ENCODE measurements at places on chromosomes 6 and 20.

GRCh38 chr6:52557389-52558265 lies 19.2 kb downstream of the TRAM2 start:
- no peak for DNase-seq

DNA sequence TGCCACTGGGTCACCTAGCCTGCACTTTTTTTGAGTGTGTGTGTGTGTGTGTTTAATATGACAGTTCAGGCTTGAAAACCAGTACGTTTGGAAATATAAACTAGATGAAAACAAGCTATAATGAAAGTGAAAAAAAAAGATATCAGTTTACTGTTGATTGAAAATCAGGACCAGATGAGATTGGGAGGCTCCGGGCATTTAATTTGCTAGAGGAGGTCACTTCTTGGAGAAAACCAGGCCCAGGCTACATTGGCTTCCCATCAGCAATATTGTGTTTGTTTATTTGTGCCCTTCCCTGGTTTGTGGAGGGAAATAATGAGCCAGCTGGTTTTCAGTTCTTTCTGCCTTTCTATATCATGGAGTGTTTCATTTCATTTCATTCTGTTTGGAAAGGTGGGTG lies 246.6 kb upstream of the JAG1 start:
- DNase-seq, result no peak

GRCh38 chr6:128156321-128157111 lies 255.7 kb upstream of the THEMIS start:
- no peak for DNase-seq

DNA sequence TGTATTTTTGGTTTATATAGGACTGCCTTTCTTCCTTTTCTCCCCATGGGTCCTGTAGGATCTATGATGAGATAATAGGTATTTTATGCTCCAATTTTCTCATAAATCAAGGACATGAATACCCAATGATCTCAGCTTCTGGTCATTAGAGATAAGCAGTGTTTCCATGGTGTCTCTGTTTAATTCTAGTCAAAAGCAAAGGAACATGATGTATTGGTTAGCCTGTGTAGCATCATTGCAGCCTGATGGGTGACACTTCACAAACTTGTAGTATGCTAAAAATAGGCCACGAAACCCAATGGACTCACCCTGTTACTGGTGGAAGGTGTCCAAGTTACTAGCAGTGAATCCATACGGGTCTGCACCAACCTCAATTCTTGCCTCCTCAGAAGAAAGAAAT lies 116.2 kb upstream of the SNX9 start:
- DNase-seq, result no peak

- DNase-seq, result no peak
These were observed 355.1 kb downstream of the HAO1 start for GRCh38 chr20:7585126-7585679.

DNA sequence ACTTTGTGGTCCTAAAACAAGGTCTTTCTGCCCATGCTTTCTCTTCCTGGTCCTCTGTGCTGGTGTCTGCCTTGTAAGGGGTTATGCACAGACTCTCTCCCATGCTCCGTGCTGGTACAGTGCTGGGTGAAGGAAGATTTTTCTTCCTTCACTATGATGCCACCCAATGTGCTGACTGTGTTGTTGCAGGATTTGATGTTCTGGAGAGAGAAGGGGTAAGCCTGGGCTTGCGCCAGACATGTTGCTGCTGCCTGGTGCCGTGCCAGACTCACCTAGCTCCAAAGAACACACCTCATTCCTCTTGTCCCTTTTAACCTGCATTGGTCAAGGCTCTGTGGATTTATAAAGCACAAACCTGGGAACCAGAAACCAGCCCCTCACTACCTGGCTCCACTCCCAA lies 28.4 kb upstream of the ARMH2 start:
- no peak for DNase-seq

DNA sequence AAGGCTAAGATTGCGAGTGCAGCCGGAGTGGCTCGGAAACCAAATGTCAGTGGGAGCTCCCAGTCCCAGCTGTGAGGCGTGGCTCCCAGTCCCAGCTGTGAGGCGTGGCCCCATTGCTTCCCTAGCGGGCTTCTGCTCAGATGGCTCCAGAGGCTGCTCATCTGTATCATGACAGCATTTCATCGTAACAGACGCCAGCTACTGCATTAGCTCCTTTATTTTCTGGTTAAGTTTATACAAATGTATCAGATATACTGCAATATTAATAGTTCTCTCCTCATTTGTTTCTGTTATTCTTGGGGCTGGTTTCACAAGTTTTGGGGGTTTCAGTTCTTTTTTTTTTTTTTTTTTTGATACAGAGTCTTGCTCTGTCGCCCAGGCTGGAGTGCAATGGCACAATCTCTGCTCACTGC lies 34.7 kb upstream of the TBXT start:
- no peak for DNase-seq

- no peak for DNase-seq
These were observed at the start of gene APCDD1L for GRCh38 chr20:58515233-58516212. APCDD1L (minus strand) TSS chr20:58515399; CDS start chr20:58514707, 692 bp downstream.

DNA sequence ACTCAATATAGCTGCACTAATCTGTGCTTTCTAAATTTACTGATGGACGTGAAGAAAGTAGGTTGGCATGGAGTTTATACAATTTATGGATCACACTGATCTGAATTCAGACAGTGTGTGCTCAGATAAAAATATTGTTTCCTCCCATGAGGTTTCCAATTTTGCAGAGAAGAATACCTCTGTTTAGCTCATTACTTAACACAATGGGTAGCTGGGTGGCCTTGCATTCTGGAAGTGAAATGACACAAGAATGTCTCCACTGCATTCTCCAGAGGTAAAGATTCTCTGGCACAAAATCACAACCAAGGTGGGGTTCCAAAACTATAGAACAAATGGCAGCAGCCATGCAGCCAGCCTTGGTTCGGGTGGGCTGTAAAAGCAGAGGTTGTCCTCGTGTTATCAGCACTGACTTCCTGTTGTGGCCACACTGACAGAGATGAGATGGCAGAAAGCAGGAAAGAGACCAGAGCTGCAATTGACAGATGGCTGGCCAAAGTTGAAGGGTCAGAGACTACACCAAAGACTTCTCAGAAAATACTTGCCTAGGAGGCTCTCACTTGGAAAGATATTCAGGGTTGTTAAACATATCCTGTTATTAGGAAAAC lies 50.2 kb downstream of the HDAC2 start:
- DNase-seq, result no peak

- DNase-seq, result no peak
These were observed 268.5 kb upstream of the MARCKS start for GRCh38 chr6:113588646-113589045.

GRCh38 chr6:9412951-9413559 lies 977.7 kb upstream of the SLC35B3 start:
- DNase-seq, result no peak

DNA sequence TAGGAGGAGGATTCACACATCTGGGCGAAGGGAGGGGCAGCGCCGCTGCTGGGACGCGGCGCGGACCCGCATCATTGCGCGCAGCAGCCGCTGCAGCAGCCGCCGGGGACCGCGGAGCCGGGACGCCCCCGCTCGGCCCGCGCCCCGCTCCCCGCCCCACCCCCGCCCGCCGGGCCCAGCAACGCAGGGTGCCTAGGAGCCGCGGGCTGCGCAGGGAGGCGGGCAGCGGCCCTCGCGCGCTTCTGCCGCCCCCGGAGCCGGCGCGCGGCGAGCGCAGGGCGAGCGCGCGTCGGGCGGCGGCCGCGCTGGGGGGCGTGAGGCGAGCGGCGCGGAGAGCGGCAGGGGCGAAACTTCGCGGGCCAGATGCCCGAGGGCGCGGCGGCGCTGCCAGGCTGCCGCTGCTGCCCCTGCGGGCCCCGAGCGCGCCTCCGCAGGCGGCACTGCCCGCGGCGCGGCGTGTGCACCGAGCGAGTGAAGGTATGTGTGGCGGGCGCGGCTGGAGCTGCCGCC lies at the start of gene NKAIN2:
TSS of gene NKAIN2 (plus strand) at position 362 of the 510 bp plus-strand sequence.
- DNase-seq, result no peak

GRCh38 chr6:89475634-89476033 lies 42.7 kb downstream of the ANKRD6 start:
- no peak for DNase-seq

DNA sequence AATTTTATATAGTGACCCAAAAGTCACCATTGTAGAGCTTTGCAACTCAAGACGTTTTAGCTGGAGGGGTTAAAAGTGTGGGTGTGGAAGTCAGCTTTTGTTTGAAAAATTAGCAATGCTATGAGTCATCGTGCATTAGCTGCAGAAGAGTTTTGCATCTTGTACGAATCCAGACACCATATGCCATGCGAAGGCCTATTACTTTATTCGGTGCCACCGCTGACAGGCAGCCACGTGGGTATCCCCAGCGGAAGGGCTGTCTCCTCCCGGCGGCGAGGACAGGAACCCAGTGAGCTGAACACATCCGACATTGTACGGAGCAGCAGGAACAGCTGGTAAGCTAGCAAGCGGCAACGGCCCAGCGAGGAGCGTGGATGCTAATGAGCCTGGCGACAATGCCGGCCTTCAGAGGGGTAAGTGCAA lies 84.4 kb downstream of the INSM1 start:
- peak; percentile 4 for DNase-seq

Measured in stimulated activated CD8-positive, alpha-beta memory T cell treated with anti-CD3 and anti-CD28 coated beads, Interleukin-4, amount 100 ng/mL, for 1 hour (primary cell).